Stimulated activated CD8-positive, alpha-beta memory T cell treated with anti-CD3 and anti-CD28 coated beads, Interleukin-2, amount 100 ng/mL, for 48 hours (primary cell): ENCODE measurements at places on chromosomes 11 and 22.
A peak's percentile ranks its signal among the peaks of the same experiment; 100 is the strongest.

- DNase-seq, result peak; percentile 22
Observed at GRCh38 chr11:2142762-2143202, 3.6 kb upstream of the IGF2 start.

DNA sequence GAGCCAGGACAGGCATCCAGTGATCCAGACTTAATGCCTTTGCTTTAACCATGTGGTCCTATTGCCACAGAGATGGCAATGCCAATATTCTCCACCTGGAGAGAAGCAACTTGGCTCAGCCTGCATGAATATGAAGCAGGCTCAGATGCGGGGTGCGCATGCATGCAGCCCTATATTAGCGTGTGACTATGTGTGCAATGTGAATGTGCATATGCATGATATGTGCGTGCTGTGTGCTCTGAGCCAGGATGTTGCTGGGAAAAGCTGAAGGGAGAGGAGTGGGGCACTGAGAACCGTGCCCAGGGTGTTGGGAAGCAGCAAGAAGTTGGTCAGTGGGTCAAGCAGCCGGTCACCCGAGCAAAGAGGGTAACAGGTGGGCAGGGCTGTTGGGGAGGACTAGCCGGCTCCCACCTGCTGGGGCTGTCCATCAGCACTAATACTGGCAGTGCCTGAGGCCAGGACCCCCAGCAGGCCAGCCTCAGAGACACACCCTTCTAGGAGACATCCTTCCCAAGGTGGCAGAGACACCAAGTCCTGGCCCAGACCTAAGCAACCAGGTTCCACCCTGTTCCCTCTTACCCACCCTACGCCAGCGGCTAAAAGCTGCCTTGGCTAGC lies 24.8 kb upstream of the MYOD1 start:
- no peak for DNase-seq

DNA sequence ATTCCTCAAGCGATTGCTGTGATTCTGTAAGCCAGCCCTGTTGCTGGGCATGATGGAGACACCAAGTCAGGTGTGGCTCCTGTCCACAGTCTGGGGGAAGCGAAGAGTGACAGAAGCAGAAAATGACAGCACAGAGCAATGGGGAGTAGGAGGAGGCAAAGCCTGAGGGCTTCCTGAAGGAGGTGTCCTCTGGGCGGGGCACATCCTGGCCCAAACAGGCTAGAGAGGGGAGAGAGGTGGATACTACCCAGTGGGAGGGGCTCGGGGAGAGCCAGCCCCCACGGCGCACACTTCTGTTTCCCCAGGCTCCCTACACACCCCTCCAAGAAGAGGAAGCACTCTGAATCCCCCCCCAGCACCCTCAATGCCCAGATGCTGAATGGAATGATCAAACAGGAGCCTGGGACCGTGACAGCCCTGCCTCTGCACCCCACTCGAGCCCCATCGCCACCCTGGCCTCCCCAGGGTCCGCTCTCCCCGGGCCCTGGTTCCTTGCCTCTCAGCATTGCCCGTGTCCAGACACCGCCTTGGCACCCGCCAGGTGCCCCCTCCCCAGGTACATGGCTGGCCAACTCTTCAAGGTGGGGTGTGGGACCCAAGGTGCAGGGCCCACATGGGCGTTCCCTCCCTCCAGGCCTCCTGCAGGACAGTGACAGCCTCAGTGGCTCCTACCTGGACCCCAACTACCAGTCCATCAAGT lies 18.9 kb downstream of the MYRF start:
- DNase-seq, result no peak

DNA sequence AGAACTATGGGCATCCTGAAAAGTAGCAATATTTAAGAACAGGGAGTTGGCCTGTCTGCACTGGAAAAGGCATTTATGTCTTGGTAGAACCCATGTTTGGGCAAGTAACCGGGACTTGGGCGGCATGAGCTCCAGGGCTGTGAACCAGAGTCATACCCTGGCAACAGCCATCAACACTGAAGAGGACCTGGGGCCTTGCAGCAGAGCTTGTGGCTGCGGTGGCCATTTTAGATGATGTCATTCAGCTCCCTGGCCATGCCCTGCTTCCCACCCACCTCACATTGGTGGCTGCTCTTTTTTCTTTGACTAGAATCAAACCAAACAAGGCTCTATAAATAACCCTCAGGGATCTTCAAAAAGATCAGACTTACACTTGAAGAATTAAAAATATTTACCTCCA lies 26.6 kb downstream of the EHF start:
- no peak for DNase-seq

DNA sequence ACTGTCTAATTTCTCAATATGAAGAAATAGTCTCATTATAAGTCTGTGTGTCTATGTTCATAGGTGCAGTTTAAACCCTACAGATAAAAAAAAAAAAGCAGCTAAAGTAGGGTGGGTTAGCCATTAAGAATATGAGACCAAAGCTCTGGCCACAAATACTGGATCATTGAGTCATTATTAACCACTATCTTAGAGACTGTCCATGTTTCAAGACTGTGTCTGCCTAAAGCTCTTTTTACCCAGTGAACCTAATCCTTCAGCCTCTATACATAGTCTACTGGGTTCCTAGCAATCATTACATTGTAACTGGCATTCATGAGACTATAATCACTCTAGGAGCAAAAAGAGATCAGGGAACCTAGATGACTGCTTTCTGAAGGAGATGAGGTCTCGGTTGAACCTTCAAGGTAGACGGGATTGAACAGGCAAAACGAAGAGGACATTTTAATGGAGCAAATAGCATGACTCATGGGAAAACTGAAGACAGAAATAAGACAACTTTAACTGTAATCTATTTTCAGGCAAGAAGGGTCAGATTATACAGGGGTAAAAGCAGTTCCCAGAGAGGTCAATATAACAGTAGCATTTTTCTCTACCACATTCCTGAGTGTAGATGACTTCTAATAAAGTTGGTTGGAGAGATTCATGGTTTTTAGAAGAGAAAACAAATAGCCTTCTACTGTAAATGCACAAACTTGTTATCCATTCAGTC lies 64.0 kb upstream of the FIBIN start:
- no peak for DNase-seq

DNA sequence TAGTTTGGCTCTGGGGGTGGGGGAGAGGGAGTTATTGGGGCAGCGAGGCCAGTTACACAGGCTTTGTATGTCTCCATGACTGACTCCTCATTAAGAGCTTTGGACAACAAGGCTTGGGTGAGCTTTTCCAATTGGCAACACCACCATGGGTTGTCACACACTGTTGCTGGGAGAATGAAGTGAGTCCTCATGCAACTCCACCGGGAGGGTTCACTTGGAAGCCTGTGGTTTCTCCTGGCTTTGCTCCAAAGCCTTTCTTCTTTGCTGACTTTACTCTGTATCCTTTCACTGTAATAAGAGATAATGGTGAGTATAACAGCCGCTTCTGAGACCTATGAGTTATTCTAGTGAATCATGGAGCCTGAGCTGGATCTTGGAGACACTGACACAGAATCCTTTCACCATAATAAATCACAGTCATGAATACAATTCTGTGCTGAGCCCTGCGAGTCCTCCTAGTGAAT lies 24.9 kb downstream of the EIF3F start:
- DNase-seq, result no peak

- no peak for DNase-seq
Observed at GRCh38 chr11:91932151-91932821, 292.3 kb upstream of the FAT3 start.

- no peak for DNase-seq
Observed at GRCh38 chr11:8221046-8221723, 42.5 kb downstream of the LMO1 start.

DNA sequence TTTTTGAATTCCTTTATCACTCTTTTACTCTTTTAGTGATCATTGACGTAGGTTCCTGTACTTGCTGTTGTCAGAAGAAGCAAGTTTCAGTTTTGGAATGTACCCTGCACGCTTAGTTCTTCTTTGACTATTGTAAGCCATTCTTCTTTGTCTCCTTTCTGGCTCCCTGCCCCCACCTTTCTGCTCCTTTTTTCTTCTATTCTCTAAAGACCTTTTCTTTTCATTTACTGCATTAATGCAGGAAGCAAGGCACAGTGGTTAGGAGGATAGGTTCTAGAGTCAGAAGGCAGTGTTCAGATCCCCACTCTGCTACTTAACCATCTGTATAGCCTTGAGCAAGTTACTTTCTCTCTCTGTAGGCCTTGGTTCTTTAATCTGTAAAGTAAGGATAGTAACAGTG lies 33.7 kb upstream of the RAG2 start:
- DNase-seq, result no peak

DNA sequence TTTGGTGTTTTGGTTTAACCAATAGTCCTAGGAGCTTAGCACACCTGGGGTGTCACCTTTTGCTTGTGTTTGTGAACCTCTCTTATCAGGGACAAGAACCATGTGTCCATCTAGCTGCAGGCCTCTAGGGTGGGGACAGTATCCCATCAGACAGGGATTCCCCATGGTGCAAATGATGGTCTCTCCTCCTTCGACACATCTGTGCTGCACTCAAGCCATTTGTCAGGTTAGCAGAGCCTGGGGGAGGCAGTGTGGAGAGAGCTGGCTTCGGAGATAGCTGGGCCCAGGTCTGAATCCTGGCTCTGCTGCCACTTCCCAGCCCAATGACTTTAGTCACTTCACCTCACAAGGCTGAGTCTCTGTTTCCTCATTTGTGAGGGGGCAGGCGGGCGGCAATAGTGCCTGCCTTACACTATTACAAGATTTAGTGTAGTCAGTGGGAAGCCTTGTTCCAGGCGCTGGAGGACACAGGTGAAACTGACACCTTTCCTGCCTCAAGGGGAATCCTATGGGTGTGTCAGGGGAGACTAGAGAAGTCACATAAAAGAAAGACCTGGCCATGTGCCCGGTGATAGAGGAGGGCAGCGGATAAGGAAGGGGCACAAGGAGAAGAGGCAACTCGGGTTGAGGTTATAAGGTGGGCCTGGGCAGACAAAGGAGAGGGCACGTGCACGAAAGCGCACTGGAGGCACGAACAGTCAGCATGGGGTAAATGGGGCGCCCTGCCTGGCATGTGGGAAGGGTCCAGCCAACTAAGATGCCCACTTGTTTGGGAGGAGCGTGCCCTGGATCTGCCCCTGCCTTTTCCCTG lies 12.6 kb downstream of the KLHL35 start:
- DNase-seq, result no peak

- no peak for DNase-seq
Observed at GRCh38 chr11:126839496-126839895, 161.1 kb downstream of the KIRREL3 start.

DNA sequence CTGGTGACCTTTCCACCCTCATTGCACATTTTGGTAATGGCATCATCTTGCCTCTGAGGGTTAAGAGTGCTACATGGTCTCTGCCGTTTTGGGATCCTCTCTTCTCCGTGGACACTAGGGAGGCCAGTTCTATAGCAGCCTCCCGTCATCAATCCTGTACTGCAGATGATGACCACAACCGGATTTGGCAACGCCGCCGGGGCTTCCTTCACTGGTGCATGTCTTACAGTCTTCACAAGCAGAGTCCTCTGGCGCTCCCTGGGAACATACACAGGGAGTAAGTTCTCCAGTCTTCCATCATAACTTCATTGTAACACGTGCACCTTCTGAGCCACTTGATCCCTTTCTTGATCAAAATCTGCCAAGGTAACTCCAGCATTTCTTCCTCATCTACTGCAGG lies 69.0 kb upstream of the SLC22A12 start:
- no peak for DNase-seq

DNA sequence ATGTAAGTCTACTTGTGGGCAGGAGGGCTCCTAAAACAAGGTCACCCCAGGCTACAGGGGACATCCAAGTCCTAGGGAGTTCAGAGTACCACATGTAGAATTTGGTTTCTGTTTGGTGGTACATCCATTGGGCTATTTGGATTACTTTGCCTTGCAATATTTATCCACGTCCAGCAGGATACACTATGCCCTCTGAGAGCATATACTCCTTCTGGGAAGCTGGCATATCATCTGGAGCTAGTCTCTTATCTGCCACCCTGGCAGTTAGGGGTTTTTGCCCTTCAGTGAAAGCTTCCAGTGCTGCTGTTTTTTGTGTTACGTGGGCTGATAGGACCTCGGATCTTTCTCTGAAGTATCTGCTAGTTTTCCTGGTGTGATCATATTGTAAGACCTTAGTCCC lies 7.3 kb downstream of the LMO2 start:
- DNase-seq, result no peak

DNA sequence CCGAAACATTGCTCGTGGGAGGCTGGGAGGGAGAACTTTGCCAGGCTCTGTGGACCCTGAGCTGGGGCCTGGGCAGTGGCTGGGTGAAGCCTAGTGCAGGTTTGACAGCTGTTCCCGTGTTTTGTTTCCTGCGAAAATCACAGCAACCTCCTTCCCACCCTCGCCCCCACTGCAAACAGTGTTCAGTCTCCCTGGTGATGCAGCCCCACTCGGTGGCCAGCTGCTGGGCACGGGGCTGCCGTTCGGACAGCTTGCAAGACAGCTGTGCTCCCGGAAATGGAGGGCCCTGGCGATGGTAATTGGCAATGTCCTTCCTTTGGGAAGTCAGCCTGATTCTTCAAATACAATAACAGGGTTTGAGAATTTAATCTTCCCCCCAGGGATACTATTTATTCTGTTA lies 10.4 kb upstream of the GAL start:
- no peak for DNase-seq

GRCh38 chr11:36774603-36775002 lies 176.6 kb upstream of the RAG2 start:
- no peak for DNase-seq

GRCh38 chr11:67254798-67255197 lies 11.5 kb upstream of the GRK2 start:
- no peak for DNase-seq

DNA sequence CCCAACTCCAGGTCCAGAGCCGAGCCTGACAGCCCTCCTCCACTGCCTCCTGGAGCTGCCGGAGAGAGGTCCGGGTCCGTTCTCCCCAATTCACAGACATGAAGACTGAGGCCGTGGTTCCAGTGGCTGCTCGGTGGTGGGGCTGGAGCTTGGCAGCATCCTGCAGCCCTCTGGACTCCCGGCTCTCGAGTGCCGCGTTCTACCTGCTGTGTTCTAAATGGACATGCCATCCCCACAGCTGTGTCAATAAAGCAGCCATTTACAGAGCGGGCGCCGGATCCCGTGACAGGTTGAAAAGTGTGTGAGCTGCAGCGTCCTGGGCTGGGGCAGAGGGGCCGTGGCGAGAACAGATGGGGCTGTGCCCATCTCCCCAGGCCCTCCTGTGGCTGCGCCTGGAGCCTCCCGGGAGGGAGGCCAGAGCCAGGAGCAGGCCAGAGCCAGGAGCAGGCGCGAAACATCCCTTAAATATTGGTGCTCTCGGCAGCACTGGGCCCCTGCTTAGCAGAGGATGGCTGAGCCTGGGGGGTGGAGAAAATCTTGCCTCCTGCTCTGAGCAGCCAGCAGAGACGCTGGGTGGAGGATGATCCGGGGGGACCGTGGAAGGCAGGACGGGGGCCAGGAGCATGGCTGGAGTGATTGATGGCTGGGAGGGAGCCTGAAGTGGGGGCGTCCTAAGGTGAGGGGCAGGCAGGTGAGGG lies 46.2 kb downstream of the FLRT1 start:
- DNase-seq, result no peak
